ENCODE measurements at places on chromosomes 3 and 15.
A peak's percentile ranks its signal among the peaks of the same experiment; 100 is the strongest.

DNA sequence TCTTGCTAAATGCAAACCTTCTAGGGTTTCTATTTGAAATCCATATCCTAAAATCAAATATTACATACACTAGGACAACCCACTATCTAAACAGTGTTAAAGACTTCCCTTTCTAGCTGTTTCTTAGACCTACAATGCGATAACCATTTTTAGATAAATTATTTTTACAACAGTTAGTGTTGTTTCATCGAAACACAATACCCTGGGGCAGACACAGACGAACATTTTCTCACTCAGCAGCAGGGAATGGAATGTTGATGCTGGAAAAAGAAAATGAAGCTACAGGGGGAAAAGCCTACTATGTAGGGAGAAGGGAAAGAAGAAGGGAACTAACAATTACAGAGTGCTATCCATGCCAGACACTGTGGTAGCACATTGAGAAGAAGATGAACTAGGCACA is 6.0 kb upstream of the HERC1 start:
- H3K4me1 ChIP-seq = peaks cover 3% of the 10 kb centered on the region
- no peaks in the 10 kb centered on the region for H3K36me3 ChIP-seq
- no peaks in the 10 kb centered on the region for H3K27me3 ChIP-seq
- no peak overlapping the region for H3K4me3 ChIP-seq

- no peak for DNase-seq
- peak overlapping the region; percentile 61 for H3K27ac ChIP-seq
- H3K27me3 ChIP-seq = no peaks in the 10 kb centered on the region
- H3K4me3 ChIP-seq = no peak overlapping the region
- H3K4me1 ChIP-seq = peaks cover 43% of the 10 kb centered on the region
- no peaks in the 10 kb centered on the region for H3K36me3 ChIP-seq
Measured at GRCh38 chr15:84914909-84915605, 30.6 kb downstream of the SLC28A1 start.

- DNase-seq = peak; percentile 26
- H3K36me3 ChIP-seq = no peaks in the 10 kb centered on the region
- H3K4me1 ChIP-seq = no peaks in the 10 kb centered on the region
- no peak overlapping the region for H3K4me3 ChIP-seq
Measured at GRCh38 chr15:69509131-69509530, 56.5 kb downstream of the RPLP1 start.

- H3K4me1 ChIP-seq = peaks cover 7% of the 10 kb centered on the region
- DNase-seq = no peak
- H3K27ac ChIP-seq = peak overlapping the region; percentile 63
Measured at GRCh38 chr3:171649267-171649666, 161.0 kb downstream of the PLD1 start.

DNA sequence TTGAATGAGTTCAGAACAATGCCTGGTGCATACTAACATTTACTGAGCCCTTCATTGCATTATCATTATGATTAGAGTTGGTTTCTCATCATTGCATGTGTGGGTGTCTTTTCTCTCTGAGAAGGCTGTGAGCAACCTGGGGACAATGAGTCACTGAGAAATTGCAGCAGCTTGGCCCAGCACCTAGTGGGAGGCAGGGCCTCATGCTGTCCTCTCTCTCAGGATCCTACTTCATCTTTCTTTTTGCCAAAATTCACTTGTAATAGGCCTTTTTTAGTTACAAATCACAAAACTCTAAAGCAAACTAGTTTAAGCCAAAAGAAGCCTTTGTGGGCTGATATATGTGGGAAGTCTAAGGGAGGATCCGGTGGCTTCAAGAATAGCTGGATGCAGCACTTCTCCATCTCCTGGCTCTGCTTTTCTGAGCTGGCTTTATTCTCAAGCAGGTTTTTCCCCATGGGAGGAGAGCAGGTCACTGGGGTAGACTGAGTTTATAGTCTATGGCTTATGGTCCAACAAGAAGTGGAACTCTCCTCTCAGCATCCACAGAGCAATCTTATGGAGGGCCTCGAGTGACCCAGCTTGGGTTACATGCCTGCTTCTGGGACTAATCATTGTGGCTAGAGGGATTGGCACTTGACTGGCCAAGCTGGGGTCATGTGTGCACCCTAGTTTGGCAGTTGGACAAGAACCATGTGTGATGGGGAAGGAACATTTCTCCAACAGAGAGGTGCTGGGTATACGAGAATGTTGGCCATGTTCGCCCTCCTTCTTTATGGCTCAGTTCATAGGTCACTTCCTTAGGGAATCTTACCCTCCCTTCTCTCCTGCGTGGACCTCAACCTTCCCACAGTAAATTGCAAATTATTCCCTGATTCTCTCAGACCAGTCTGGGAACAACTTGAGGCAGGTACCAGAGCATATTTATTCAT is 8.7 kb upstream of the CAMK1 start:
- no peak overlapping the region for H3K27ac ChIP-seq
- H3K4me1 ChIP-seq = peaks cover 11% of the 10 kb centered on the region
- H3K4me3 ChIP-seq = no peak overlapping the region
- no peak for DNase-seq
- H3K27me3 ChIP-seq = no peaks in the 10 kb centered on the region

DNA sequence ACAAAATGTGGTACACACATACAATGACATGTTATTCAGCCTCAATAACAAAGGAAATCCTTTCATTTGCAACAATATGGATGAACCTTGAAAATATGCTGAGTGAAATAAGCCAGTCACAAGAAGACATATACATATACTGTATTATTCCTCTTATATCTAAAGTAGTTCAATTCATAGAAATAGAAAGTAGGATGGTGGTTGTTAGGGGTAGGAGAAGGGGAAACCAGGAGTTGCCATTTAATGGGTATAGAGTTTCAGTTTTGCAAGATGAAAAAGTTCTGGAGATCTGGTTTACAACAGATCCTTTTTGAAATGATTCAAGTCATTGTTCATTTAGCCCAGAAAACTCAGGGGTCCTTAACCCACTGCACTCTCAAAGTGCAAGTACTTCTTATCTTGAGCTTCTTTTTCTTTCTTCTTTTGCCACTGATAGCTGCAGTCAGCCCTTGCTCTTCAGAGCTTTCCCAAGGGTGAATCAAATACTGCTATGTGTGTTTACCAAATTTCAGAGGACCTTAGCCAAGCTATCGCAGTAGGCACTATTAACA is 208.0 kb upstream of the EOMES start:
- H3K27me3 ChIP-seq = no peaks in the 10 kb centered on the region
- no peaks in the 10 kb centered on the region for H3K4me1 ChIP-seq
- DNase-seq = no peak
- H3K36me3 ChIP-seq = no peaks in the 10 kb centered on the region
- no peak overlapping the region for H3K27ac ChIP-seq
